Ecto neural progenitor cell (in vitro differentiated cells): ENCODE measurements at places on chromosomes 3 and 15.

DNA sequence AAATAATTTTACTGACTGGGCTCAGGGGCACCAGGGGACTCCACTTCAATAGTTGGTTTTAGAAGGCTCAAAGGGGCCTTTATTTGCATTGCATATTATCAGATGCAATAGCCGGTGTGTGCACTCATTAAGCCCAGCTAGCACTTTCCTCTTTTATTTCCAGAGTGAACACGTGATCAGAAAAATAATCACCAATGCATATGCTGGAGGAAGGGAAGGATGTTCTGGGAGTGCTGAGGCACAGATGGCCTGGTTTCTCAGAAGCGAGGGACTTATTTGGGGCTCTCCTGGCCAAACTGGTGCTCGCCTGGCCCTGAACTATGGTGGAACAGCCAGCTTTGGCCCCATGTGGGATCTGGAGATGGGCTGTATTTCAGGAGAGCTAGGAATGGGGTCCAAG, 60.4 kb upstream of the SEC13 start:
- no peak for DNase-seq

GRCh38 chr3:118171236-118171852, 863.3 kb downstream of the IGSF11 start:
- DNase-seq: no peak

DNA sequence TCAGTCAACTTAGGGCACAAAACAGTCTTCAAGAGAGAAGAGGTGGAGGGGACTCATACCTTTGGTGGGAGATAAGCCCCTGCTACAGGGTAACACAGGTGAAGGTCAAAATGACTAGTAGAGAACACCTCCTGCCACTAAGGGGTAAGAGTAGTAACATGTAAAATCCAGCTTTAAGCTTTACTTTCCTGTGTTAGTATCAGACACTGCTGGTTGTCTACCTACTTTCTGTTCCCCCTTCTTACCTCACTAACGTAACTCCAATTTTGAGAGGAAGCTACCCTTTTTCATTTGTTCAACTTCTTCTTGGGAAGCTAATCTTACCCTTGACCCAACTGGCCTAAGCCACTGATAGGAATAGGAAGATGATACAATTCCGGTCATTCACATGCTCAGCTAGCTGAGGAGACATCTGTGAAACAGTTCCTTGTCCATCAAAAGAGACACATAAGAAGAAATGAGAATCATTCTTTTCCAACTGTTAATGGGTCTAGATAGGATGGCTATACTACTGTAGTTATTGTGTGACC, 826.8 kb upstream of the CFAP20DC start:
- DNase-seq: no peak

GRCh38 chr3:128521715-128522114, 28.7 kb upstream of the GATA2 start:
- DNase-seq: no peak

DNA sequence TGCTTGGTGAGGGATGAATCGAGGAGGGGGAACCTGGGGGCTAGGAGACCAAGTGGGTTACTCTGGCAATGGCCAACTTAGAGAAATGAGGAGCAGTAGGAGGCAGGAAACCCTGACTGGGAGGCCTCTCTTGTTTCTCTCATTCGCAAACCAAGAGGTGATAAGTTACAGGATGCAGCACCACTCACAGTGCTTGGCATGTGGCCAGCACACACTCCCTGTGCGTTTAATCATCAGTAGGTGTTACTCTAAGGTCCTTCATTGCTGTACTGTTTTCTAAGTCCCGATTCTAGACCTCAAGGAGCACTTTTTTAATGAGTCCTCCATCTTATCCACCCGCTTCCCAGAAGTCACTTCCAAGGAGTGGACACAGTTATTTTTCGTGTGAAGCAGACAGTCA, 314.1 kb upstream of the TRIM42 start:
- no peak for DNase-seq

DNA sequence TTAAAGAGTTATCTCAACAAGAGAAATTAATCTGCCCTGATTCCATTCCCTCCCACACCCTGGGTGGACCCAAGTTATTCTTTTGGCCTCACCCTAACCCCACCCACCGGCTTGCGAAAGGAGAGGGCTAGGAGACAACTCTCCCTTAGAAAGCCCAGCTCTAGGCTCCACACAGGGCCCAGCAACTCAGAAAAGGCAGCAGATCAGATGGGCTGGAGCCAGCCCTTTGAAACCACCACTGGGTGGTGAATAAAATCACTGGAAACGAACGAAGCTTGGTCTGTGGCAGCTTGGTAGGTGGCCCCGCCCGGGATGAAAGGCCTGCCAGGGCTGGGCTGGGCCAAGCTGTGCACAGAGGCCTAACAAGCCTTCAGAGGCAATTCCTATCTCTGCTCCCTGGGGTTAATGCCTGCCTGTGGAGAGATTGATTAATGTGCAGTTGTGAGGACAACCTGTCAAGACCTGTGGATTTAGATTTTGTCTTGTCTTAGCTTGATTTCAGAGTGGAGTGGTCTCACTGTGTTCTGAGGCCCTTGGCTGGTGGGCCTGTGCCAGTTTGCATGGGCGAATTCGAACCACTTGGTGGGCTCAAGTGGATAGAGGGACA, 38.8 kb downstream of the BHLHE40 start:
- DNase-seq: no peak

DNA sequence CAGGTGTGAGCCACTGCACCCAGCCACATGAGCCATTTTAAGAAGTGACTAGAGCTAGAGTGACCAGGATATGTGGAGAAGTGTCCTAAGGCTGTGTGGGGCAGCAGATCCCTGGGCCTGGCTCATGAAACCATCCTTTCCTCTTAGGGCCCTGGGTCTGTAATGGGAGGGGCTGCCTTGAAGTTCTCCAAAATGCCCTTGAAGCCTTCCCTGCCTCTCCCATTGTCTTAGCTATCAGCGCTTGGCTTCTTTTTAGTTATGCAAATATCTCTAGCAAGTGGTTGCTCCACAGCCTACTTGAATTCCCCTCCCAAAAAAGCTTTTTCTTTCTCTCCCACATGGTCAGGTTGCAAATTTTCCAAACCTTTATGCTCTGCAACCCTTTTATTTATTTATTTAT, 112.4 kb upstream of the SPATA16 start:
- no peak for DNase-seq

GRCh38 chr3:66255865-66256264, 35.1 kb downstream of the SLC25A26 start:
- DNase-seq: no peak

- no peak for DNase-seq
These were observed 23.8 kb downstream of the PLA2G4E start for GRCh38 chr15:41996921-41997592.

DNA sequence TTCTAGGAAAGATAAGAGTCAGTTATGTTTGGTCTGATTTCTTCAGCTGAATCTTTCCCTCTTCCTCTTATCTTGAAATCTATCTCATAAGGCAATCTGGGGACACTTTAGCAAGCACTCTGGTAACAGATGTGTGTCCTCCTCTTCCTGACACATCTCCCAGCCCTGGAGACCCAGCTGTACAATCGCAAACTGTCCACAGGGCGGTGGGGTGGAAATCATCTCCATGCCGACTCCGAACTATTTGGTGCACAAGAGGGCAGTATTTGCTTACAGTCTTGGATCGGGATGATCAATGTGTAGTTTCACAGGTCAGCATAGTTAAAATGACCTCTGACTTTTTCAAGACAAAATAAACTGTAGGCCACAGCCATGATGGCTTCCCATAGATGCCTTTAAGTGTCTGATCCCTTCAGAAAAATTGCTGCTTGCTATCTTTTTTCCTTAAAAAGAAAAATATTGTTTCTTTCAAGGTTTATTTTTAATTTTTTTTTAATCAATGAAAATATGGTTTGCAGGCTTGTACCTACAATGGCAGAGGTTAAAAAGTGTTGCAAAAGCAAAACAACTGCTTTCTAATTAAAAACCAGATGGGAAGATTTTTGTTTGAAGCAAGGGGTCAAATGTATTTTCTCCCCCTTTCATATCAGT, 17.7 kb downstream of the EEFSEC start:
- DNase-seq: peak; percentile 72

DNA sequence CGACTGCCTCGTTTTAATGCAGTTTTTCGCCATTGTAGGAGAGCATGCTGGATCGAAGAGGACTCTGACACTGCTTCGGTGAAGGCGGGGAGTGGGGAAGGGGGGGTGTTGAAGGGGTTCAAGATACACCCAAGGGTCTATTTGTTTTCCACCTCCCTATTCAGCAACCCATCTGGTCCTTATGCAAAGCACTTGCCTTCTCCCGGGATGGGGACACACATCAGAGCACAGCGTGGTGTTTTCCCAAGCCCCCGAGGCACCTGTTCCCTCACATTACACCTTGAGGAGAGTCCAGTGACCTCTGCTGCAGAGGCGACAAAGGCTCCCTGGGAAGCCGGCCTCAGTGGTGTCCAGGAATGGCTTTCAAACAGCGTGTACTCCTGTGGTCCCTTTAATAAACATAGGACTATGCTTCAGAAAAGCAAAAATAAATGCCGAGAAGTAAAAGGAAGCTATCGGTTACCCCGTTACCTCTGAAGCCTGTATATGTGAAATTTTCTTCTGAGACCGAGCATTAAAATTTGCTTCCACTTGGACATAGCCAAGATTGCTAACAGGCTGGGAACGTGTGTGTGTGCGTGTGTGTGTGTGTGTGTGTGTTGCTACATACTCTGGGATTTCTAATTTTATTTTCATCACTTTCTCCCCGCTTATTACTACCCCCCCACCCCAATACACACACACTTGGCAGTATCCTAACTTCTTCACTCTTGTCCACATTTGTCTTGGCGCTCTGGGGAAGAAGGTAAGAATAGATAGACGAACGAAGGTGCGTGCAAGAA, 53.2 kb downstream of the CCDC54 start:
- peak; percentile 53 for DNase-seq

DNA sequence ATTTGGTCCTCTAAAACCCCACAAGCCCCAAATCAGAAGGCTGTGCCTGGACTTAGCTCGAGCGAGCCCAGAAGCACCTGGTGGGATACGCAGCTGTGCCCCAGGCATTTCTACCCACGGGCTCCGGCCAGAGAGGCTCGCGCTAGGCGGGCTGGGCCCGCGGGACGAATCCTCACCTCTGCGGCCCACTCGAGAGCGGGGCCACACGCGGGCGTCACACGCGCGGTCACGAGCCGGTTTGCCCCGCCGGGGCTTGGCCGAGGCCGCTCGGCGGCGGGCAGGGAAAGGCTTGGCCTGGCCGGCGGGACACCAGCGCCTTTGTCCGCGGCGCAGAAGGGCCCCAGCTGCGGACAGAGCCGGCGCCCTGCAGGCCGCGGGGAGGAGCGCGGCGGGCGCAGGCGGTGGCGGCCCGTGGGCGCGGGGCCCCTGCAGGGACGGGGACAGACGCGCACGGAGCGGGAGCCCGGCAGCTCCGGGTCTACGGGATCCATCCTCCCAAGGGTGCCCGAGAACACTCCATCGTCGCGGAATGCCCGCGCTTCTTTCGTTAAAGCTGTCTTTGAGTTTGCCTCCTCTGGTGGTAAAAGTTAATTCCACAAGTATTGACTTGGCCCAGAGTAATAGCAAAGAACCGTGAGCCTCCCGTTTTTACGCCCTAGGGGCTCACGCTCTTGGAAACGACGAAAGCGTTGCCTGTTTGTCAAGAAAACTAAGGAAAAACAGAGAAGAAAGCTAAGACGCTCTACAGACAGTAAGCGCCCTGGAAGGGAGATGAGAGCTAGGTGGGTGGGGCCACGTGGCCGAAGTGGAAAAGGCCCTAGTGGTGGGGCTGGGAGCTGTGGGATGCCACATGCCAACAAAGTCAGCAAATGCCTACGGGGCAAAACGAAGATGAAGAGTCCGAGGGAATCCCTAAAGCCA, 26.4 kb downstream of the TYRO3 start:
- DNase-seq: peak; percentile 76

DNA sequence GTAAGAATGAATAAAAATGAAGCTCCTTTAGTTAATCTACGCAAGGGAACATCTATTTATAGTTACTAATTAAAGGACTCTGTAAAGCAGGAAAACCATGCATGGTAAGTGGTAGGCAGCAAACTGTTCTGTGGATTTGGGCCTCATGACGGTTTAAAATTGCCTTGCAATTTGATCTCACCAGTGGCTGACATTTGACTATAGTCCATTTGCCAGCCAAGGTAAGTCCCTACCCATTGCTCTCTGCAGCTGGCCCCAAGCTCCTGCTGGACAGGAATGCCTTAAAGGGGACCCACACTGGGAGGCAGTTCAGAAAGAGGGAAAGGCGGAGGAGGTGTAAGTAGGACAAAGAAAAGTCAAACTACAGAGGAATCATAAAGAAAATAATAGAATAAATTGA, 203.3 kb downstream of the PLCL2 start:
- no peak for DNase-seq

DNA sequence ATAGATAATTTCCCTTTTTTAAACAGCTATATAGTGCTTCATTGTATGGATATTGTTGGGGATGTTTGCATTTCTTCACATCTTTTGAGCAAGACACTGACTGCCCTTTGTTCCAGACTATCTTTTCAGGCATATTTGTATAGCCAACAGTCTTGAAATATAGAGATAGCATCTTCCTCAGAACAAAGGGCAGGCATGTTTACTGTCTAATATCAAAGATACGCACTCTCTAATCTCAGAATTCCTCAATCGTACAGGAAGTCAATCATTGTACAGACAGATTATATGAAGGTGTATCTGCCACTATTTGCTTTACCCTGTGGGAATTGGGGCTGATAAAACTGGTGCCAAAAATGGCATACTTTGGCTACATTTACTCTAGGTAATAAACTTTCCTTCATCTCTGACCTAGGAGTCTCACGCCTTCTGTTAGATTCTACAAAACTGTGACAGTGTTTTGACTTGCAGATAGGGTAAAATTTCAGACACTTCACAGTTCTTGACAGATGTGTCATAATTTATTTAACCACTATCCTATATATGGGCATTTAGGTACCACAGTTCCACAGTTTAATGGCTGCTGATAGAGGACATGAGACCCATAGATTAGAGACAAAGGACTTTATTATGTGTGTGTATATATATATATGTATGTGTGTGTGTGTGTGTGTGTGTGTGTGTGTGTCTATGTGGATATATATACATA, 321.0 kb downstream of the IGSF11 start:
- DNase-seq: no peak

- no peak for DNase-seq
These were observed 76.7 kb downstream of the GHSR start for GRCh38 chr3:172371544-172371943.

GRCh38 chr3:31770822-31771326, 210.2 kb downstream of the OSBPL10 start:
- no peak for DNase-seq
